Bone marrow (tissue), 2 donors: ENCODE measurements at places on chromosomes 1 and 21.

- DNase-seq: no peak
These were observed 37.8 kb downstream of the TTC13 start for GRCh38 chr1:230940848-230941247.

GRCh38 chr1:30830537-30830936, 73.0 kb upstream of the LAPTM5 start:
- DNase-seq: no peak

GRCh38 chr1:8134546-8135235, 108.6 kb upstream of the ERRFI1 start:
- no peak for DNase-seq

- no peak for DNase-seq
These were observed 7.0 kb downstream of the ENSA start for GRCh38 chr1:150622303-150622975.

DNA sequence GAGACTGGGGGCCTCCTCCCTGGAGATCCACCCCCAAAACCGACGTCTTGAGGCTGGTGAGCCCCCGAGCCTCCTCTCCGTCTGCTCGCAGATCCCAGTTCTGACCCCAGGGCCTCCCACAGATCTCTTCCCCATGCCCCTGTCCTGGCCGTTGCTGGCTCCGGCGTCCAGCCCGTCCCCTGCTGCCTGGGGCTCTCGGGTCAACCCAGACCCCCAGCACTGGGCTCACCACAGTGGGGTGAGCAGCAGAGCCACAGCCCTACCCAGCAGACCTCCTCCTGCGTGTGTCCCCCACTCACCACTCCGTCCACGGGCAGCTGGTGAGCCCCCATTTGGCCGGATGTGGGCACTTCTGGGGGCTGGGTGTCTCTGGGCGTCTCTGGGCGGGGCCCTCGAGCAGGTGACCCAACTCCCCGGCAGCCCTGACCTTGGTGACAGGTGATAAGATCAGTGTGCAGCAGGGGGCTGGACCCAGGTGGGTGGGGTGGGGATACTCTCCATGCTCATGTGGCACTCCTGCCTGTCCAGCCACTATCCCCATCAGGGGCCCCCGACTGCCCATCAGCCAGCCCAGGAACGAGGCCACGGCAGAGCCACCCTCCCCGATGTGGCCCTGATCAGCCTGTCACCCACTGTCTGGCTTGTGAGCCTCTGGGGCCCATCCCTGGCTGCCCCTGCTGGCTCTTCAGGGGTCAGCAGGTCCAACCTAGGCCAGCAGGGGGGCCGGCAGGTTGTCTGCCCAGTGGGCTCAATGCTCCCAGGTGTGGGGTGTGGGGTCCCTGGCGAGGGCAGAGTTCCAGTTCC, 709 bp downstream of the TNFRSF14 start:
- DNase-seq: no peak

DNA sequence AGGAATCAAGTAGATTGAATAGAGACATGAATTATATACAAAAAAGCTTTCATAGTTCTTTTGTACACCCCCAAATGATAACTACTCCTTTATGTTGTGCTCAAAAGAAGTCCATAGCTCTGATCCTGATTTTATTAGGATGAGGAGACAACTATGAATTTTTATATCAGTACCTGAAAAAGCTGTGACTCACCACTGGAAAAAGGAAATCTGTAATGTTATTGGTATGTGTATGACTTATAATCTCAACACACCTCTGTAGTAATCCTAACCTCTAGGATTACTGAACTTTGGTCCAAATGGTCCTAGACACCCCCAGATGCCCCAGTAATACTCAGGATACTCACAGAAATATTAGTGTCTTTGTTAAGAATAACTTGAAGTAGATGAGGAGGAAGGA, 10.2 kb downstream of the PRKAB2 start:
- no peak for DNase-seq

DNA sequence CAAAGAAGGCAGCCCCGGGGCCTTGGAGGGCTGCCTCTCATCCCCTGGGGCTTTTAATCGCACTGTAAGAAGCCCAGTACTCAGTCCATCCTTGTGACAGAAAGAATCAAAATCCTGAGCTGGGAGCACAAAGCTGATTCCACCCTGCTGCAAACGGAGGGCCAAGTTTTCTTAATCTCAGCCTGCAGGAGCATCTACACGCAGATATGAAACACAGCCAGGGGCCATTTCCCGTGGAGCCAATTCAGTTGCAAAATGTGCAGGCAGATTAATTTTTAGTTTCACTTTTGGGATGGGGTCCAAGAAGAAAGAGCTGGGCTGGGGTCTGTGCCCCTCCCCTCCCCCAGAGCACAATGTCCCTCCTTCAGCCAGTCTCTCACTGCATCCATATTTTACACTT, 4.4 kb downstream of the LYPD8 start:
- no peak for DNase-seq

GRCh38 chr1:209550519-209550918, 33.0 kb upstream of the CAMK1G start:
- DNase-seq: no peak

DNA sequence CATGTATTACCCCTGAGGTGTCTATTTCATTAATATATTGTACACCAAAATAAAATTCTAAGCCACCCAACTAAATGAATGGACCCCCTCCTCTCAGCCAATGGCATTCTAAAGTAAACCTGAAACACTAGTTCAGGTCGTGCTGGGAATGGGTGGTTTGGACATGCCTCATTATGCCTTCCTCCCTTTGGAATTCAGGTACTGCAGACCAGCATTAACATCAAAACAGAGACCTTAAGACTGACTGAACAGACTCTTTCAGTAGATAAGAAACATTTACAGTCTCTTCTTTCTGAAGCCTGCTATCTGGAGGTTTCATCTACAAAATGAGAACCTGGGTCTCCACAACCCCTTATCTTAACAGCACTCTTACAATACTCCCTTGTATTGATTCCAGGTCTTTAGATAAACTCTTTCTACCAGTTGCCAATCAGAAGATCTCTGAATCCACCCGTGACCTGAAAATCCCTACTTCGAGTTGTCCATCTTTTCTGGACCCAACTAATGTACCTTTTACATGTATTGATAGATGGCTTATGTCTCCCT, 93.6 kb downstream of the PKN2 start:
- DNase-seq: no peak

DNA sequence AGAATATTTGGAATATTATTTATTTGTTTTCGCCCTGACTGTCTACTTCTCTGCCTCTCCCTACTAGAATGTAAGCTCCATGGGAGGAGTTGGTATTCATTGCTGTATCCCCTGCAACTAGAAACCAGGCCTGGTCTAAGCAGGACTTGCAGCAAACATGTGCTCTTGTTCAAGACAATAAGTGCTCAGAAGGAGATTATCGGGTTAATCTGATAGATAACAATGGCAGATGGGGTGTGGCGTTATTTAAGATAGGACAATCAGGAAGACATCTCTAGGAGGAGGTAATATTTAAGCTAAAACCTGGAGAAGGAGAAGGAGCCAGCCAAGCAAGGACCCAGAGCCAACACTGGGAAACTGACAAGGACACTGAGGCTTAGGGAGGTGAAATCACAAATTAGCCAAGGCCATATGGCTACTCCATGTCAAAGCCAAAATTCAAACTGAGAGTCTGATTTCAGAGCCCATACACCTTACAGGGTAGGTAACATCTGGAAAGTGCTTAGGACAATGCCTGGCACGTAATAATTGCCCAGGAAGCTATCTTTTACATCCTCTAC, 41.5 kb downstream of the STYXL2 start:
- DNase-seq: no peak

DNA sequence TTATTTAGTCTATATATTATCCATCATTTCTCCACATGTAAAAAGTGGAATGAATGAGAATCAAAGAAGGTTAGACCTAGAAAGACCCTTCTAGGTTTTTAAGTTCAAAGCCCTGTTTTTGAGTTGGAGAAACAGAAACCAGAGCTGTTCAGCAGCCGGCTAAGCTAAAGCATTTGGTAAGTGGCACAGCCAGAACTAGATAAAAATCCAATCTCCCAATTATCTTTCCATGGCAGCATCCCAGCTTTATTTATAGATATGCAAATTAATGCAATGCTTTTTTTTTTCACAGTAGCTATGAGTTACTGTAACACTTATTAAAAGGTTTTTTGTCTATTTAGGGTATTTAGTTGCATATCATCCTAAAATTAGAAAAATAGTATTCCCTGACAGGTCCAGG, 85.1 kb downstream of the NIBAN1 start:
- DNase-seq: no peak

- no peak for DNase-seq
These were observed 150.3 kb upstream of the SPAG17 start for GRCh38 chr1:118335331-118335732.

- no peak for DNase-seq
These were observed 120.0 kb downstream of the KIAA0319L start for GRCh38 chr1:35437200-35437599.

GRCh38 chr1:148333875-148334338, 149.2 kb downstream of the PPIAL4G start:
- no peak for DNase-seq

DNA sequence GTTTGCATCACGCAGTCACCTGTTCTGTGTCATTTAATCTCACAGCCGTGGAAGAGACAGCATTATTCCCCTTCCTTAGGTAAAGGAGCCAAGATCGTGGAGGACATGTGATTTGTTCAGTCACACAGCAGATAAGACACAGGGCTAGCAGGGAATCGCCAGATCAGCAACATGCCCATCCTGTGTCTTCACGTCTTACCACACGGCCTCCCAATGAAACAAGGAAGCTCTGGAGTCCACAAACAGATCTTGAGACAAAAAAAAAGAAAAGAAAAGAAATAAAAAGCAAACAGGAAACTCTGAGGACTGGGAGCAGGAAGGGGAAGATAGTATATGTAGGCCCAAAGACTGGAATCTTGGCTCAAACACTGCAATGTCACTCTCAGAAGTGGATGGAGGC, 155.3 kb downstream of the ADSS2 start:
- DNase-seq: no peak

- DNase-seq: no peak
These were observed 895.9 kb upstream of the ADGRL4 start for GRCh38 chr1:79902418-79902817.

GRCh38 chr1:98147280-98147679, 226.4 kb upstream of the DPYD start:
- DNase-seq: no peak

DNA sequence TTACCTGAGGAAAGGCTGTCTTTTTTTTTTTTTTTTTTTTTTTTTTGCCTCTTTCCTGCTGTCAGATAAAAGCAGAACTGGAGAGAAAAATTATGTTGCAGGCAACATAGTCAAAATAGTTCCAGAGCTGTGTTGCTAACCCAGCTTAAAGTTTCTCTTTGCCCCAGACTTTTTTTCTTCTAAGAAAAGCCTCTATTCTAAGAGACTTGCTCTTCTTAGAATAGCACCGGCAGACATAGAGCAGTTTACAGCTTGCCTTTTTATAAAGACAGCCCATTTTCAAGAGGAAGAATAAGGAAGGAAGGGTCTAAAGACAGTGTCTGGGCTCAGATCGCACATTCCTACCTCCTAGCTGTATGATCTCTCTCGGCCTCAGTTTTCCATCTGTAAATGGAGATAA, 88.7 kb downstream of the TENT5C start:
- no peak for DNase-seq

DNA sequence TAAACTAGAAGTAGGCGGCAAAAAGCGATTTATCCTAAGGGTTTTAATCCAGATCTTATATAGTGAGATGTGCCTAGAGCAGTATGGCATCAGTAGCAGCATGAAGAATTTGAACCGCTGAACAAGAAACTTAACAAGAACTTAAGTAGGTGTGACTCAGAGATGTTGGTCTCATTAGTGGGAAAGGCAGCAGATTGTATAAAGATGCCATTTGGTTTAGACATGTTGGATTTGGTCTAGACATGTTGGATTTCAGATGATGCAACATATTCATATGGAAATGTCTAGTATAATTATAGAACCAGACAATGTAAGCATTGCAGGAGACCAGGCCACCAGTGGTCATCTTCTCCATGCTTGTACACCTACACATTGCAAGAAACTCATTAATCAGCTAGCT, 42.1 kb upstream of the ZP4 start:
- no peak for DNase-seq

DNA sequence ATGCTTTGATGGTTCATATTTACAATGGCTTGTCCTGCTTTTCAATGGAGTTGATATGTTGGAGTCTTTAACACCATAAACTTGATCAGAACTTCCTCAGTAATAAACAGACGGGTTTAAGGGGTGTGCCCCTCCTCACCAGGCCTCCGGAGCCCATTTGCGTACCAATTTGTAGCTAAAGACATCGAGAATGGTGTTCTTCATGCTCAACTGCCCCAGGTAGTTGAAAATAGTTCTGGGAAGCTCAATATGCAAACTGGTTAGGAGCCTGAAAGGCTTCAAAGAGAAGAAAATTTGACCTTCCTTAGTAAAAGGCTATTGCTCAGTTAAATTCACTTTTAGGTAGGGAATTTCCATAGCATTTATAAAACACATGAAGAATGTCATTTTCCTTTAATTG, 68.1 kb upstream of the RRP15 start:
- DNase-seq: no peak

- DNase-seq: no peak
These were observed 33.2 kb downstream of the AHDC1 start for GRCh38 chr1:27570784-27571183.
